ENCODE measurements at places on chromosomes 2 and 18.

GRCh38 chr2:212863185-212863588 lies 288.2 kb downstream of the IKZF2 start:
- peak; percentile 11 for DNase-seq

GRCh38 chr2:128486640-128487375 lies 168.1 kb upstream of the HS6ST1 start:
- no peak for DNase-seq

DNA sequence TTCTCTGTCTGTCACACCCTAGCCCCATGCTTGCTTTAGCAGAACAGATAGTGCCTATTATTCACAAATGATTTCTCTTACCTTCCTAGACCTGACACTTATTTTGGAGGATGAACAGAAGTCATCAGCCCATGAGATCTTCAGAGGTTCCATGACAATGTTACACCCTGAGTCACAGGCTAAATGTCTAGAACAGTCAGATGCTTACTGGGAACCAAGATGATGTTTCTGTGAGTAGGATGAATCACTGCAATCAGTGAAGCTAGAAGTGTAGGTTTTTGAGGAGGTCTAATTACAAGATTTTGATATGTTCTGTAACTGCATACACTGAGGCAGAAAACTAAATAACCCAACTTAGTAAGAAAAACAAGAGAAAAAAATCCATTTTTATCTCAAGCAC lies 123.0 kb upstream of the THUMPD2 start:
- peak; percentile 27 for DNase-seq

- no peak for DNase-seq
Measured at GRCh38 chr2:128797937-128798336, 479.3 kb upstream of the HS6ST1 start.

GRCh38 chr2:230998882-230999281 lies 3.0 kb downstream of the SPATA3 start:
- peak; percentile 5 for DNase-seq

DNA sequence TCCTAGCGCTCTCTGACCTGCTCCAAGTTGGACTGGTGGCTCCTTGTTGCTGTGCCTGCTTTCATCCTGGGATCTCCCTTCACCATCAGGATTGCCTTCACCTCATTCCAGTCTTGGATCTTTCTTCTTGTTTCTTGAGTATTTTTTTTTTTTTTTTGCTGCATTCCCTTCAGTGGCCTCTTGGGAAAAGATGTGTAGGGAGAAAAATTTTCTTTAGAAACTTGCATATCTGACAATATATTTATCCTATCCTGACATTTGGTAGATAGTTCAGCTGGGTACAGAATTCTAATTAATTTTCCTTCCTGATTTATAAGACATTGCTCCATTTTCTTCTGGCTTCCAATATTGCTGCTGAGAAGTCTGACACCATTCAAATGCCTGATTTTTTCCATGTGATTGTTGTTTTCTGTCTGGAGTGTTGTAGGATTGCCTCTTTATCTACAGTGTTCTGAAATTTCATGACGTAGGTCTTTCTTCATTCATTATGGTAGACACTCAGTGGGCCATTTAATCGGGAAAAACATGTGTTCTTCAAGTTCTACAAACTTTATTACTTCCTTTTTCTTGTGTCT lies 23.0 kb upstream of the IL1A start:
- DNase-seq = no peak

All from fibroblast of lung (primary cell).